D341Med (cell line): ENCODE measurements at places on chromosomes 16 and 17.

- peak; percentile 70 for DNase-seq
Observed at GRCh38 chr16:57536306-57537193, at the start of gene CCDC102A. Gene CCDC102A (minus strand): TSS chr16:57536571. CDS start chr16:57529177, 7,394 bp downstream.

DNA sequence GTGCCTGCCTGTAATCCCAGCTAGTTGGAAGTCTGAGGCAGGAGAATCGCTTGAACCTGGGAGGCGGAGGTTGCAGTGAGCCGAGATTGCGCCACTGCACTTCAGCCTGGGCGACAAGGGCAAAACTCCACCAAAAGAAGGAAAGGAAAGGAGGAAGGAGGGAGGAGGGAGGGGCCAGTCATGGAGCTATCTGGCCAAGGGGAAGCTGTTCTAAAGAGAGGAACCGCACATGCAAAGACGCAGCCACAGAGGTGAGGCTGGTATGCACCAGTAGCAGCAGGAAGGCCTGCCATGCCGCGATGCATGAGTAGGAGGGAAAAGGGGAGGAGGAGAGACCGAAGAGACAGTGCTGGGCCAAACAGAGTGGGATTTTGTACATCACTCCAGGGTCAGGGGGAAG lies 35.9 kb downstream of the HSBP1 start:
- DNase-seq: no peak

DNA sequence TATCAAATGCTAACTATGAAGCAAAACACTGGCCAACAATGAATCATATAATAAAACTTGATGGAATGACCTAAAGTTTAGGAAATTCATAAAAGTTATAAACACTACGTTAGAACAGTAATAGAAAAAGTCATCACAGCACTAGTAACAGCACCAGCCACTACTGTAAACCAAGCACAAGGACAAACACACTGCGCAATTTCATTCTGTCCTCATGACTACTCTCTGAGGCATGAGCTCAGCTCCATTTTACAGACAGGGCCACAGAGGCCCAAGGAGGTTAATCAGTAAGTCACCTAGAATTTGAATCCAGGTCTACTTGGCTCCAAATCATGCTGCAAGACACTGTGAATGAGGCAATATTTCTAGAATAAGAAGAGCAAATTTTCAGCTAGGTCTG lies 13.4 kb downstream of the EMC8 start:
- no peak for DNase-seq

- DNase-seq: no peak
Observed at GRCh38 chr17:6347776-6348175, 87.1 kb downstream of the AIPL1 start.

DNA sequence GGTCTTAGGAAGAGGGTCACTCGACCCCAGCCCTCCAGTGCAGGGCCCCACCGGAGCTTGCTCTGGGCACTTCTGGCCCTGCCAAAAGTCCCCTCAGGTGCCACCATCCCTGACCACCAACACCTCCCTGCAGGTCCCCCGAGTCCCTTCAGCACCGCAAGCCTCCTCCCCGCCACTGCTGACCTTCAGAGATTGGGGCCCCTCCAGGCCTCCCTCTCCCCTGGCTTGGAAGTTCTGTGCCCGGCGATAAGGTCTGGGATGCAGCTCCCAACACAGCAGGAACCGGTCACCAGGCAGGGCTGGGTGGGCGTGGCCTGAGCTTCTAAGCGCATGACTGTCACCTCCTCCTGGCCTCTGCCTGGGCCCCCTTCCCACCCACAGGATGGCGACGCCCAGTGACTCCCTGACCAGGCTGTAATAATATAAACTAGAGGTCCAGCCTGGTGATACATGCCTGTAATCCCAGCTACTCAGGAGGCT lies 11.2 kb downstream of the PIEZO1 start:
- DNase-seq: no peak

- no peak for DNase-seq
Observed at GRCh38 chr17:52138350-52138749, 20.2 kb downstream of the CA10 start.

- DNase-seq: peak; percentile 73
Observed at GRCh38 chr16:85330694-85331188, 218.5 kb upstream of the CIBAR2 start.

GRCh38 chr17:75639771-75640555 lies 6.7 kb downstream of the SMIM5 start:
- DNase-seq: no peak

DNA sequence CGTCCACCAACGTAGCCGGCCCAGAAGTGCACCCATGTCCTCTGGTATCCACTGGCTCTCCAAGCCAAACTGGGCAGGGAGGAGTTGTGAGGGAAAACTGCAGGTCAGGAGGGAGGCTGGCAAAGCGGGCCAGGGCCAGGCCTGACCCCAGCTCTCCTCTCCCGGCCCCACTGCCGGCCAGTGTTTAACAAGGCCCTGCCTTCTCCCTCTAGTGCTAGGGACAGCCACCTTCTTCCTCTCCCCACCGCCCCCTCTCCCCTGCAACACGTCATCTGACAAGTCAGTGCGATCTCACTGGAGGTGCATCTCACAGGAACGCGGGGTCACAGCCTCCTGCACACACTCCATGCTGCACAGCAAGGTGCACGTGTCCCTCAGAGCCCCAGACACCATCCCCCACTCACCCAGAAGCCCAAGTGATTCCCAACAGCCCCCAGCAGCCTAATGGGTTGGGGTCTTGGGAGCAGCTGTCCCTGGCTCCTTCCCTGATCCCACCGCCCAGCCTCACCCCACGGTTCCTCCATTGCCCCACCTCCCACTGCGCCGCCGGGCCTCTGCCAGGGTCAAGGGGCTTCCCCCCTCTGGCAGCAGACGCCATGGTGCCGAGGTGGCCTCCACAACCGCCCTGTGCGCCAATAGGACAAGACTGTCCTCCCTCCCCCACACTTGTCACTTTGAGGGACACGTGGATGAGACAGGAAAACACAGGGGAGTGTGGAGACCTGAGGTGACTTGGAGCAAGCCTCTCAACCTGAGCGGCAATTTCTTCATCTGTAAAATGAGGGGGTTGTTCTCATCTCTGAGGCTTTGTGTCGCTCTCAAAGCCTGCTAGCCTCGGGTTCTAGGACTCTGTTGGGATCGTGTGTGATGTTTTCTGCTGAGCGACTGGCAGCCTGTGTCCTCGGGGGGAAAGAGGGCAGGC lies 1.1 kb upstream of the ACE start:
- no peak for DNase-seq

DNA sequence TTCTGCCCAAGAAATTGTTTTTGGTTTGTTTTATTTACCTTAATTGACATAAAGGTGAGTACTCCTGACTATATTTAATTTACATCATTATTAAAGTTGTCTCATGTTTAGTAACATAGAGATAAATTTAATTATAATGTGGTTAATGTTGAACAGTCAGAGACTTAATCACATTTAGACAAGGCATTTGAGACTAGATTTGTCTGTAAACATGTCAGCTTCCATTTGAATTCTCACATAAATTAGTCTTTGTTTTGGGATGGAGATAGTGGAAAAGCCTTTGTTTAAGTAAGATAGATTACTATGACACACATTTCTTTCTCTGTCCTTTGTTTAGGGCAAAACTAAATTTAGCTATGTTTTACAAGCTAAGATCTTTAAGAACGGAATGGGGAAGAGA lies 18.5 kb upstream of the BCAS3 start:
- no peak for DNase-seq

DNA sequence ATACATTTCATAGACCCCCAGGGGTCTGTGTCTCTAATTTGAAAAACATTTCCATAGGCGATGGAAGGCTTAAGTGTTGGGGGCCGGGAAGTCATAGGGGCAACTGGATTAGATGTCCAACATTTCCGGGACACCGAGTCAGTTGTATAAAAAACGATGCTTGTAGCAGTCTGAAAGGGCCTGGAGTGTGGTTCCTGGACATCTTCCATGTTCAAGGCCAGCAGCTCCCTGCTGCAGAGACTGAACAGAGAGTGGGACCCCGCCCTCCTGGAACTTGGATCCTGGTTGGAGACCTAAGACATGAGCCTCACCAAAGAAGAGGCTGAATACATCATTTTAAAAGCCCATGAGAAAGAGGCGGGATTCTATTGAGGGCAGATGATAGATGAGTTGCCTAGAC lies 82.0 kb upstream of the ZNF423 start:
- no peak for DNase-seq

DNA sequence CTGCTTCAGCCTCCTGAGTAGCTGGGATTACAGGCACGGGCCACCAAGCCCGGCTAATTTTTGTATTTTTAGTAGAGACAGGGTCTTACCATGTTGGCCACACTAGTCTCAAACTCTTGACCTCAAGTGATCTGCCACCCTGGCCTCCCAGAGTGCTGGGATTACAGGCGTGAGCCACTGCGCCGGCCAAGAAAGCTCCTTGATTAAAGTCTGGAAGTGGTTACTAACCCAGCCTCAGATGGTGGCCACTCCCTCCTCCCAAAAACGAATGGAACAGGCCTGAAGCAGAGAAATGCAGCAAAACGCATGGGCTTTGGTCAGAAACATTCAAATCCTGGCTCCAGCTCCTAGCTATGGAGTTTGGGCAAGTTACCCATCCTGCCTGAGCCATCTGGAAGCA lies 11.3 kb downstream of the FKBP10 start:
- no peak for DNase-seq

DNA sequence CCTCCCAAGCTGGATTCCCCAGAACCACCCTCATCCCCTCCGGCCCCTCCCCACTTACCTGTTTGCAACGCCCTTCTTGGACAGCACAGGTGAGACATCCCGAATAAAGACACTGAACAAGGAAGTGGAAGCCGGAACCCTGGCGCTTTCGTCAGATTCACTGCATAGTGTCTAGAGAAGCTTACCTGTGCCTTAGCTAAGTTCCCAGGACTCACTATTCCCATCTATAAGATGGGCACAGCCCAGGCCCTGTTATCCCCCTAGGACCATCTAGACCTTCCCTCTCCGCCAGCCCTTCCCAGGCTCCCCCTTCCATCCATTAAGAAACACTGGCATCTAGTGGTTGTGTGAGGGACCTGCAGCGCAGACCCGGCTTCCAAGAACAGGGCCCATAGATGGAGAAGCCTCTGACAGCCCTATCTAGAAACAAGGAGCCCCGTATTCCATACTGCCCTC lies 26.9 kb upstream of the RPL38 start:
- peak; percentile 92 for DNase-seq

- no peak for DNase-seq
Observed at GRCh38 chr16:66578651-66579531, at the start of gene CMTM2. Gene CMTM2 (plus strand): TSS chr16:66579463. CDS start chr16:66579608, 145 bp downstream.

DNA sequence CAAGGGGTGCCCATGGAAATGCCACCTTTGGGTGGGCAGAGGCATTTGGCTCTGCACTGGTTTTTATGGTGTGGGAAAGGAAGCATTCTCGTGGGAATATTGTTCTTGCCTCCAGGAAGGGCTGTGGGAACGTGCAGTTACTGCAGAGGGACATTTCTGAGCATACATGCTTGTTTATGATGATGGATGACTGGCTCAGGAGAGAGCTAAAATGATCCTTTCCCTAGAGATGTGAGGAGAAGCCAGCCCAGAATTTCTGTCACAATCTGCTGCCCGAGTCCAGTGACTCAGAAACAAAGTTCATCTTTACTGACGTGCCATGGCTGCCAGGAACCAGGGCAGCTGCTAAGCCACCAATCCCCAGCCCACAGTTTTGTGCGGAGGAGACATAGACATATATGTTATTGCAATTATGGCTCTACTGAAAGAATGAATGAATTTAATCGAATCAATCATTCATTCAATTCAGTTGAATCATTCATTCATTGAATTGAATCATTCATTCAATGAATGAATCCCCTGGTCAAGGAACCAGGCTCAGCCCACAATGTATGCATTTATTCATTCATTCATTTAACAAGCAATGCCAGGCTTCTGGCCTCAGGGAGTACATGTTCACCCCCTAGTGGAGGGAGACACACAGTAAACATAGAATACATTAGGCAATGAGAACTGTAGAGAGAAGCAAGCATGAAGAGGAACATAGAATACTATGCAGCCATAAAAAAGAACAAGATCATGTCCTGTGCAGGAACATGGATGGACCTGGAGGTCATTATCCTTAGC lies 414.4 kb upstream of the HSBP1 start:
- DNase-seq: no peak

DNA sequence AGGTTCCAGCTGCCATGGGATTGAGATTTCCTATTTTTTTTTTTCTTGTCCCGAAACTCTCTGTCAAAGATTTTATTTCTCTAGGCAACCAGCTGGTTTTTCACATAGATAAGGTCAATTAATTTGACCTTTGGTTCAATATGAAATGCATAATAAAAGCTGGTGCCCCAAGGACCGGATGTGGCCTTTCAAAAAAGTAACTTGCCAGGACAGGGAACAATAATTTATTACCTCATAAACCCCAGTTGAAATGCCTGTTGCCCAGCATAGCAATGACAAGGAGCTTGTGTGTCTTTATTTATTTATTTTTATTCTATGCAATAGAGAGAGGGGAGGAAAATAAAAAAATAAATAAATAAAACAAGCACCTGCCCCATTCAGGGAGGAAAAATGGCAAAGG lies 472.7 kb downstream of the KCNJ2 start:
- no peak for DNase-seq

- DNase-seq: peak; percentile 61
Observed at GRCh38 chr16:3716831-3717234, 491 bp downstream of the TRAP1 start.

DNA sequence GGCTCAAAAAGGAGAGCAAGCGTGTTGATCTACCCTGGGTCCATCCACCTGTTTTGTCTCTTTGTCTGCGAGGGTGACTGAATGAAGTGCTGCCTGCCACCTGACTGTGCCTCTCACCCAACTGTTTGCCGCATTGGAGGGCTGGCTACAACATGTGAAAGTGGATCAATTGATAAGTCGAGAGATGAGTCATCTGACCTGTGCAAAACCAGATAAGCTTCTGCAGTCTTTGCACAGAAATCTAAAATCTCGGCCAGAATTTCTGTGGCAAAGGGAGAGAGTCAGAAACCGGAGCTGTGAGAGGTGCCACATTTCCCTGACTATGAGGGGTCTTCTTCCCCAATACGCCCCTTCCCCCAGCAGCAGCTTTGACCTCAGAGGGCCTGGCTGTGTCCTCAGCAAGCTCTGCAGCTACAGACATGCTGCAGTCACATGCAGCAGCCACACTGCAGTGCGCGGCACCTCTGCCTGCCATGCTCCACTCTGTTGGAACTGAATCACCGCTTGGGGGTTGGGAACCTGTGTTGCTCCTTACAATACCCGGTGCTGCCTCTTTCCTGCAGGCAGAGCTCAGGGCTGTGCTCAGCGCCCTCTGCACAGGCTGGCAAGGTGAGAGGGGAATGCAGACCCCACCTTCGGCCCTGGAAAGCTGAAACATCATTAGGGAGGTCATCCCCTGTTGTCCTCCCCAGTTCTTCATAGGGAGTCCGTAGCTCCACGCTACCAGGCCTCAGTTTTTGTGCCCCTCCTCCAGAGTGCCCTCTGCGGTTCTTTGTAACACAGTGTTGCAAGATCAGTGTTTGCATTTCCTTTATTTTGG lies 16.2 kb upstream of the HAS3 start:
- DNase-seq: no peak

GRCh38 chr17:51496378-51496777 lies 236.0 kb downstream of the UTP18 start:
- DNase-seq: no peak

DNA sequence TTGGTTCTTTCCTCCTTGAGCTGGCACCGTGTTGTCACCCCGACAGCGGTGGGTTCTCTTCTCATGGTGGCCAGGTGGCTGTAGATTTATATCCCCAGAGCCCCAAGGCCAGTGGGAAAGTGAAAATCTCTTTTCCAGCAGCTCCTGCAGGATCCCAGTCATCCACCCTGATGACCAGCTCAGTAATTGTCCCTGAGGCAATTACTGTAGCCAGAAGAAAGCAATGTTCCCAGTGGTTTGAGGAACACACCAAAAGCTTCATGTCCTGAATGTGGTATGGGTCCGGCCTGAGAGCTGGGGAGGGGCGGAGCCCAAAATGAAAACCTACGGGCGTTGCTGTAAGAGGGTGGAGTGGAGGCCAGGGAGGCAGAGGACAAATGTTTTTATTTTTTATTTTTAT lies 69.0 kb downstream of the WSB1 start:
- no peak for DNase-seq

- DNase-seq: peak; percentile 90
Observed at GRCh38 chr17:73118951-73119391, 26.5 kb upstream of the SLC39A11 start.
